ENCODE measurements at places on chromosomes 7 and 10.

GRCh38 chr7:47556511-47557180 is 25.3 kb downstream of the TNS3 start:
- no peak for DNase-seq

GRCh38 chr10:26543567-26544306 is 105.6 kb downstream of the APBB1IP start:
- DNase-seq: no peak

DNA sequence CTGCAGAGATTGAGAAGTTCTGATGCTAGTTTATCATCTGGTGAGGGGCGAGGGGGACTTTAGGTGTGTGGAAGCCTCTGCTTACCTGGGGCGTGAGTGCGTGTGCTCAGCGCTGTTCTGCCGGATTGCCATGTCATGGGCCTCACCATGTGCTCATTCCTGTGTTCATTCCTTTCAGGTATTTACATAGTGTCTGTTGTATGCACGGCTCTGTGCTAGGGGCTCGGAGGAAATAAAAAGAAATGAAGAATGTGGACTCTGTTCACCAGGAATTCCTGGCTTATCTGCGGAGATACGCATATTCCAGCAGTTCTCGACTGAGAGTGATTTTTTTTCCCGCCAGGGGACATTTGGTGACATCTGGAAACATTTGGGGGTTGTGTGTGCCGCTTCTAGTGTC is 152.0 kb downstream of the CAMK1D start:
- DNase-seq: no peak

DNA sequence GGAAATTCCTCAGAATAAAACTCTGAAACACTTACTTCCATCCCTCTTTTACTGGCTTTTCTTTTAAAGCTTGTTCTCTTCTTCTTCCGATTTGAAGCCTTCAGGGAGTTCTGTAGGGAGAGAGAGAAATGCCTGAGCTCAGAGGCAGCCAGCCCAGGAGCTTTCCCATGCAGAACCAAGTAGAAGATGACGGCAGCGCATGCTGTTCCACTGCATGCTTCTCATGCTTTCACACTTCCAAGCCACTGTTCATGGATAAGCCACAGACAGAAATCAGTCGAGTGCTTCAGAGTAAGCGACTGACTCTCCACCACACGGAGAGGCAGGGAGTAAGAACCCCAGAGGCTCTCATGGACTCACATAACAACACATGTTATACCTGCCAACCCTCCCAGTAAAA is 237.3 kb downstream of the DGKI start:
- no peak for DNase-seq

DNA sequence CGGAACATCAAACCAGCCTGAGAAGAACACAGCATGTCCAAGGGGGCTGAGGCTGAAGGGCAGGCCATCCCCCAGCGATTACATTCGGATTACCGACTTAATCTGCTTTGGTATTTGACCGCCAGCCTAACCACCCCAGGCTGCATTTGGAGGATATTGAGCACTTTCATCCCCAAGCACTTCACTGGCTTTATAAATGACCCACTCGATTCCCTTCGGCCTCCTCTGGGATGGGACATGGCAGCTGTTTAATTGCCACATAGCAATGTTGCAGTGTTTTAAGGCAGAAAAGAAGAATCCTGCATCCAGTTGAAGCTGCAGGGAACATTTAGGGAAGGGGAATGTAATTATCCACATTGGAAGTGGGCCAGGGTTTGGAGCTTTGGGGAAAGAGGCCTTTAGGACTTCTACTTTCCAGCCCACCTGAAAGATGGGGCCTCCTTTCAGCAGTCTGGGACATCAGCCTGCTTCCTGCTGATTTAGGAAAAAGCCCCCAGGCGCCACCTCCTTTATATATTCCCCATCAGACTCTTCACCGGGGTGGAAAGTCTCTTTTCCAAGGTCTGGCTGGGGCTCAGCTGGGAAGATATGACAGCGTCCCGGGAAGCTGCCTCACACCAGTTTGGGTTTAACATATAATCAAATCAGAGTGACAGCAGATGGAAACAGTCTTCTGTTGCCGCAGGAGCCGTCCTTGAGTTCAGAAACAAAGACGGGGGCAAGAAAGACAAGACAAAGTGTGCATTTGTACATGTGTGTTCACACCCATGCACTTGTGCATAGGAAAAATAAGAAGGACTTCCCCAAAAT is 9.2 kb downstream of the DPCD start:
- no peak for DNase-seq

DNA sequence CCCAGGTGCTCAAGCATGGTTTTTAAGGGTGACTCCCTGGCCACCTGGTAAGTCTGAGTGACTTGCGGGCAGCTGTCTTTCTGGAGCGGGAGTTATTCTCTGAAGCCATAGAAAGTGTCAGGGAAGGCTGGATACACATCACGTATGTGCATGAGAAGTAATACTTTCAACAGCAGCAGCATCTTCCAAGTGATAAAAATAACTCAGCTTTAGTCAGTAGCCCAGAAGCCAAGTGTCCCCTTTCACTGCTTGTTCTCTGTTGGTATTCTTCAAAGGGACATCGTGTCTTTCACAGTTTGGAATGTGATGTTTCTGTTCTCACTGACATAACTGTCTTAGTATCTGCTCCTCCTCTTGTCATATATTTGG is 97.6 kb downstream of the KIAA1217 start:
- DNase-seq: no peak

GRCh38 chr7:81484261-81484660 is 285.6 kb downstream of the HGF start:
- peak; percentile 28 for DNase-seq

DNA sequence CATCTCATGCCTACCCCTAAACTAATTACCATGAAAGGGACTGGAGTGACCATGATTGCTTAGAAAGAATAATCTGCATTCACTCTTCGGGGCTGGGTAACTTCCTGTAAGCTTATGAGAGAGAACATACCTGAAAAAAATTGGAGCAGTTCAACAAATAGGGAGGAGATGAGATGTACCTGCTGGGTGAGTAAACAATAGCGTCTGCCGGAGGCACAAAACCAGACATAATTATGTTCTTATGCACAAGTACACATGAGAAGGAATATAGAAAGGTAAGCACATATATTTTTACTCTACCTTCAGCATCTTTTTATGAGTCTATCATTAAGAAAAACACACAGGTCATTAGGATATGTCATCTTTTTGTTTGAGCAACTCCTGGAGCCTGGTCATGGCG is 224.6 kb upstream of the FERD3L start:
- DNase-seq: no peak

- DNase-seq: no peak
Measured at GRCh38 chr7:102230593-102230992, 56.1 kb upstream of the SH2B2 start.

DNA sequence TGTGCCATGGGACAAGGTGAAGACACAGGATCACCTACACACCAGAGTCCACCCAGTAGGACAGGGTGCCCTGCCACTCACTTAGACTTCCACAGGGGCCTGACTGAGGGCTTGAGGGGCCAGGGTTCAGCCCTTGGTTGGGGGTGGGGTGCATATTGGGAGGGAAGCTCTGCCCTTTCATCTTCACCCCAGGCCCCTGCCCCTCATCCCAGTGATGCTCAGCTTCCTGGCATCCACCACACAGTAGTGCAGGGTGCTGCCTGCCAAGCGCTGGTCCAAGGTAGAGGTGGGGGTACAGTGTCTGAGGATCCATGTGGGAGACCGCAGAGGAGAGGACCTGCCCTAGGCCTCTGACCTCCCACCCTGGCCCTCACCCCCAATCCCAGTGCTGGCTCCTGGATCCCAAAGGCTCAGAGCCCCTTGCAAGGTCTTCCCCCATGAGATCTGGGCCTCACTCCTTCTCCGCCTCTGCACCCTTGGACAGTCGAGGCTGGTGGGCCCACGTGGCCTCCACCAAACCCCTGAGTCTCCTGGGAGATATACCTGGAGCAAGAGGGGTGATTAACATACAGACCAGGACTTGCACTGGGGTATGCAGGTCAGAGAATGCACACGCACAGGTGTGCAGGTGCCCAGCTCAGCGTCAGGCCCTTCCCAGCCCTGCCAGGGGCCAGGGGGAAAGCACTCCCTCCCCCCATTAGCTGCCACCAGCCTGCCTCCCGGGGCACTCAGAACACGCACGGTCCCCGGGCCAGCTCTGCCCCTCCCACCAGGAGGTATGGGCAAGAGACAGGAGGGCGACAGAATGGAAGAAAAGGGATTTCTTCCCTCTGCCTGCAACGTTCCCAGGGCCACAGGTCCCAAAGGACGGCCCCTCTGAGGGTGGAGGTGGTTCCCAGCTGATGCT is 8.6 kb upstream of the IRF5 start:
- no peak for DNase-seq

DNA sequence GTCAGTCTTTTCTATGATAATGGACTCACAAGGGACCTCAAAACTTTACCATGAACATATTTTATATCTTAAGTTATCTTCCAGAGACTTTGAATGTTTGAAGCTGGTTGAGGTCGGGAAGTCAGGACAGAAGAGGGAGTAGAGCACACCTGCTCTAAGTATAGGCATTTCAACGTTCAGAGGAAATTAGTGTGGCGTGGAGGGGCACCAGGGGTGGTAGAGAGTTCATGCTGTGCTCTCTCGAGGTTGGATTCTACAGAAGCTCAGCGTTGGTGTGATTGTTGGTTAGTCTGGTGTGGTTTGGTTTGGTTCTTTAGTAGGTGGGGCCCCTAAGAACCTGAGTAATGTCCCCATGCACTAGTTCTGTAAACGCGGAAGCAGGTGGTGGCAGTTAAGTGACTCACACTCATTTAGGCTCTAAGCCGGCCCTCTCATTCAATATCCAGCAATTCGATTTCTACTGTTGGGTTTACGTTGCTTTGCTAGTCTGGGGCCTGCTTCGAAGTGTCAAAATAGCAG is 19.8 kb downstream of the CNTNAP2 start:
- no peak for DNase-seq

DNA sequence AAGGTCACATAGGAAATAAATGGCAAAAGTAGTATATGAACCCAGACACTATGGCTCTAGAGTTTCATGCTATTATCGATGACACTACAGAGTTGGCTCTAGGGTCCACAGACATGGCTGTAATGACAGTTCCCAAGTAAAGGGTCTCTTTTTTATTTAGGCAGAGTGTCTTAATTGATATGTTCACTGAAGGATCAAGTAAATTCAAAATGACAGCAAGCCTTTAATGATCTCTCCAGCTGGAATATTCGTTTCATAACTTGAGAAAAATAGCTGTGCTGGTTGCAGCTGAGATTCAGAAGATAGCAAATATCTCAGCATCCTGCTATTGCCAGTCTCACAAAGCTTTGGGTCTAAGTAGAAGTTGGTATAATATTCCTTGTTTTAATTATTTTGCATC is 333.6 kb upstream of the MAGI2 start:
- DNase-seq: no peak

DNA sequence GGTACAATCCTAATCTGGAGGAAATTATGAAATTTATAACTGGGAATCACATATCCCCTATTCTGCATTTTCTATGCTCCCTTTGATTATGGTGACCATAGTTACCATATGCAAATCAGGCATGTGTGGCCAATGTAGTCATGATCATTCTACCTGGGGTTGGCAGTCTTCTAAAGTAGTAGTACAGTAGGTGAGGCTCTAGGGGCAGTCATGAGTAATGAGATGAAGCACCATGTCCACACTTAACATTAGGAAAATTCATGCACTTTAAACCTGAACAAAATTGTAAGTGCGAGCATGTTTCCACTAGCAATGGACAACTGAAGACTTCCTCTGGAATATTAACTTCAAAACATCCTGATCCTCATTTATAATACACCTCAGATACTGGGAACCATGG is 545.9 kb downstream of the SUGCT start:
- DNase-seq: no peak

GRCh38 chr10:90695915-90696676 is 161.7 kb downstream of the HTR7 start:
- no peak for DNase-seq

DNA sequence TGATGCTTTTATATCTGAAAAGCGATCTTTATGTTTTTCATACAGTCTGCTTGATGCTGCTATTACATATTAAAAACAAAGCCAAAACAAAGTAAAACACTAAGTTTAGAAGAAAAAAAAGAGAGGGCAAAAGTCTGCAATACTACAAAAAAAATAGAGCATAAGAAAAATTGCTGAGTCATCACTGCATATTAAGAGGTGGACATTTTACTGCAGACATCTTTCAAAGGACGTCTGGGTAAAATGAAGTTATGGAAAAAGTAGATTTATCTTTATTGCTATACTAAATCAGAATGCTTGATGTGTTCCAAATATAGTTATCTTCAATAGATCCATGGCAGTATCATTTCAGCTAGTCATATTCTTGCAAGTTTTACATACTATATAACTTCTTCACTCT is 172.0 kb downstream of the MAGI2 start:
- DNase-seq: no peak

GRCh38 chr10:101041252-101041761 is 10.3 kb downstream of the SFXN3 start:
- DNase-seq: peak; percentile 15

DNA sequence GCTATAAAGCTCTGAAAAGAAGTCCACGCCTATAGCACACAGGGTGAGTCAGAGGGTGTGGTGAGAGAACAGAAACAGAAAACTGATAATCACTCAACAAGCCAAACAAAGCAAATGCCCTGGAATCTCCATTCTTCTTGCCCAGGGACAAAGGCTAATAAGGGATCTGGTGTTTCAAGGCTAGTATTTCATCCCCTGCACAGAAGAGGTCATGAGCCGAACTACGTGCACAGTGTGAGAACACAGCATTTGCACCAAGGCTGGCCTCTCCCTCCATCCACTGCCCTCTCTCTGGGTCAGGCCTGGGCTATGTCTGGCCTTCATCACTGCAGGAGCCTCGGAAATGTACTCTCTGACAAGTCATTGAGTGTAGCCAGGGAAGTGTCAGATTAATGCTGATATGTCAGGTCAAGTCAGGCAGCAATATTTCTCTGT is 42.7 kb downstream of the PRR15 start:
- DNase-seq: no peak

DNA sequence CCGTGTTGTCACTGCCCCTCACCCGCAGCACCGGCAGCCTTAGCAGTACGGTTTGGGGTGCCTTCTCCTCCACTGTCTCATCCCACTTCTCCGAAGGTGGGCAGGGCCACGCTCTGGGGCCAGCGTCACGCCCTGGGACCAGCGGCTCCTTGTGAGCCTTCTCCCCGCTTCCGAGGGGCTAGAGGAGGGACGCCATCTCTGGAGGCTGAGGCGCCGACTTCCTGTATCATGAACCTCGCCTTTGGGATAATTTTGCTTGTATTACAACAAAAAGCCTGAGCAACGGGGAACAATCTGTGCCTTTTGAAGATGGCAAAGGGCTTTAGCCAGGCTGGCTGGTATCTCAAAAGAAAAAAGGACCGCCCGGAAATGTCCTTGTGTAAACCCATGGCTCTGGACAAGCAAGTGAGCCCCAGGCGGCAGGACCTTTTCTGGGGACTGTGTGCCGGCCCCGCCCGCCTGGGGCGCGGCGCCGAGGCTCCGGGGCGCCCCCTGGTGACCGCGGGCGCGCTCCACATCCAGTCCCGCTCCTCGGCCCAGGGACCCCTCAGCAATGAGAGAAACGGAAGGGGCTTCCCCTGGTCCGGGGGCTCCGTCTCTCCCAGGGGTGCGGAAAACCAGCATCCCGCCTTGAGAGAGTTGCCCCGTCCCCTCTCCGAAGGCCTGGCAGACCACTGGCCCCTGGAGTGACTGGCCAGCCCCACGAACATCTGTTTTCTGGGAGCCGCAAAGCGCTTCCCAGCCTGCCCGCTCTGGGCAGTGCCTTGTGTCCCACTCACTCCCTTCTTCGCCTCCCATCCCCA is 3.8 kb downstream of the DEPP1 start:
- no peak for DNase-seq

- DNase-seq: no peak
Measured at GRCh38 chr10:113999531-113999930, 44.1 kb upstream of the ADRB1 start.

- no peak for DNase-seq
Measured at GRCh38 chr7:36129048-36129534, 24.0 kb upstream of the EEPD1 start.

- no peak for DNase-seq
Measured at GRCh38 chr10:115033898-115034297, 59.3 kb upstream of the ATRNL1 start.
